Inflammatory macrophage treated with lipopolysaccharide for 4 hours (primary cell): ENCODE measurements at places on chromosomes 6 and 20.
A peak's percentile ranks its signal among the peaks of the same experiment; 100 is the strongest.

- DNase-seq, result no peak
Measured at GRCh38 chr6:109009962-109010704, 84.5 kb downstream of the SESN1 start.

DNA sequence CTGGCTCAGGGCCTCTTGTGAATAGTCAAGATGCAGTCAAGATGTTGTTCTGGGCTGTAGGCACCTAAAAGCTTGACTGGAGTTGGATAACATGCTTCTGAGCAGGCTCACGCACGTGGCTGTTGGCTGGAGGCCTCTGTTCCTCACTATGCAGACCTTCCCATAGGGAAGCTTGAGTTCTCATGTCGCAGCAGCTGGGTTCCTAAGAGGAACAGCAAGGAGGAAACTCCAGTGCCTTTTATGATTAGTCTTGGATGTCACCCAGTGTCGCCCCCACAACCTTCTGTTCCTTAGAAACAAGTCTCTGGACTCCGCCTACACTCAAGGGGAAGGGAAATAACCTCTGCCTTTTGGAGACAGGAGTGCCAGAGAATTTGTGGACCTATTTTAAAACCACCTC lies 210.7 kb downstream of the BCAS1 start:
- DNase-seq, result peak; percentile 85

DNA sequence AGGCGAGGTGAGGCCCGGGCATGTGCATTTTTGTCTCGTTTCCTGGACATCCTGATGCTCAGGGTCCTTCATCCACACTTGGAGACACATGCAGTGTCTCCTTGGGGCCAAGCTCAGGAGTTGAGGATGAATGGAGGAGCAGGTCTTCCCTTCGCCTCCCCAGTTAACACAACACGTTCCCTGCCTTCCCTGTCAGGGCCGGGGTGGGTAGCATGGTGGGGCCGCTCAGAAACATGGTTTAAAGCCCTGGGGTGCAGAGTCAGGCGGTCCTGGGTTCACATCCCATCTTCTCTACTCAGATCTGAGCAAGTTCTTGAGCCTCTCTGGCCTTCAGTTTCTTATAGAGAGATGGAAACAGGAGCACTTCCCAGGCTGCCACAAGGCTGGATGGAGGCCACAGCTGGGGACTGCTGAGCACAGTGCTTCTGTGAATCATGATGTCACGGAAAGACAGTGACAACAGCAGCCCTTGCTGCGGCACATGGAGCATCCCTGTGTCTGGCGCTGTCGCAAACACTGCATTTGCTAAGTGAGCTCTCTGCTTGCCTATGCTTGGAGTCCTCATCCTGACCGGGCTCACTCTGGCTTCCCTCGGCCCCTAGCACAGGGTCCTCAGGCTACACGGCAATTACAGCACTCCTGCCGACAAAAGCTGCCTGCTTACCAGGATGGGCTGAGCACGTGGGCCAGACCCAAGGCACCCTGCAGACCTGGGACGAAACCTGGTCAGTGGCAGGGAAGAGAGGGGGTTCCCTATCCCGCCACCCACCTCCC lies 45.6 kb upstream of the STX16 start:
- no peak for DNase-seq

GRCh38 chr6:90547991-90548390 lies 38.9 kb downstream of the MAP3K7 start:
- no peak for DNase-seq

DNA sequence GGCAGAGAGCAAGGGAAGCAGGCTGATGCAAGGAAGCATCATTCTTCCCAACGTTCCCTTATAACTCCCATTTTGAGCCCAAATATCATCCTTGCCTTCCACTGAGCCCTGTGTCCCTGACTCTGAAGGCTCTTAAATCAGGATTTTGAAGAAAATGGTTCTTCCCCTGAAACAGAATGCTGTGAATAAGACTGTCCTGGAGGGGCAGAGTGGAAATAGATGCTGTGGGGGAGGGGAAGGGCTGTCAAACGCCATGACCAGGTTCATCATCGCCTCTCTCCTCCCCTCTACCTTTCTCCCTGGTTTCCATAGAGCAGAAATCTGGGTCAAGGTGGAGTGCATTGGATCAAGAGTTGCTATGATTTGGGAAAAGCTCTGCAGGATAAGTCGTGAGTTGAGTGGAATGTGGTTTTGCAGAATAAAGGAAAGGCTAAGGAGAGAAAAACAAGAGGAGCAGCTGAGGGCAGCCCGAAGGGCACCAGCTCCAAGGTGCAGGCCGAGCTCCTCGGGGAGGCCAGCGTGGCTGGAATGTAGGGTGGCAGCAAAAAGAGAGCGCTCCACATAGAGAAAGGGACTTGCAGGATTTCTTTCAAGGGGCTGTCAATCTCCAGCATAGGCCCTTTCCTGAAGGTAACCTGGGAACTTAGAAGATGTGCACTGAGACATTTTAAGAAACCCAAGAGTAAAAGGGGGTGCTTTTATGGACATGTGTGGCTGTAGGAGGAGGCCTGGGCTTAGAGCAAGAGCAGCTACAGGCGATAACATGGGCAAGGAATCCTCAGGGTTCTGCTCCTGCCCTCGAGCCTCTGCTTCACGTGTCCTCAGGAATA lies 120.8 kb upstream of the CDYL start:
- DNase-seq, result no peak

GRCh38 chr6:32116674-32117073 lies 7.5 kb upstream of the TNXB start:
- no peak for DNase-seq

GRCh38 chr6:127338936-127339335 lies 4.5 kb downstream of the ECHDC1 start:
- DNase-seq, result no peak

DNA sequence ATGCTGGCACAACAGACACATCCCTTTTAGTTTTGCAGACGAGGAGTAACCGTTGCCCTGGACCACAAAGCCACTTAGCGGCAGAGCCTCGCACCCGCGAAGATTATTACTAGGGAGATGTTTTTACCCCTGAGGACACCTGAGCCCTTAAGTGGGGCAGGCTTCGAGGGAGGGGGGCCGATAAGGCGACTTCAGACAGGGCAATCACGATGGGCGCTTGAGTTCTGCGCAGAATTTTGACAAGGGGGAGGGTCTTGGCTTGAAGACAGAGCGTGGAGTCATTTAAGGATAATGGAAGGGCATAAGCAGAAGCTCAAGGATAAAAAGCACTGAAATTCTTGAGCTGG lies 650 bp upstream of the TTK start:
- DNase-seq, result peak; percentile 1

GRCh38 chr6:144336900-144337299 lies 51.8 kb downstream of the UTRN start:
- DNase-seq, result no peak

GRCh38 chr6:41426438-41426851 lies 91.0 kb downstream of the NCR2 start:
- DNase-seq, result no peak

- DNase-seq, result no peak
Measured at GRCh38 chr20:10524643-10525042, 89.5 kb downstream of the SLX4IP start.

GRCh38 chr6:94902974-94903628 lies 674.2 kb upstream of the MANEA start:
- DNase-seq, result no peak

- DNase-seq, result no peak
Measured at GRCh38 chr20:53569606-53570307, 23.9 kb downstream of the ZNF217 start.
